ENCODE measurements at places on chromosomes 7 and 10.
A peak's percentile ranks its signal among the peaks of the same experiment; 100 is the strongest.

- DNase-seq: peak; percentile 82
Measured at GRCh38 chr10:30438021-30438850, 4.3 kb downstream of the MAP3K8 start.

GRCh38 chr10:48779546-48780152, 95.0 kb downstream of the WDFY4 start:
- DNase-seq: no peak

DNA sequence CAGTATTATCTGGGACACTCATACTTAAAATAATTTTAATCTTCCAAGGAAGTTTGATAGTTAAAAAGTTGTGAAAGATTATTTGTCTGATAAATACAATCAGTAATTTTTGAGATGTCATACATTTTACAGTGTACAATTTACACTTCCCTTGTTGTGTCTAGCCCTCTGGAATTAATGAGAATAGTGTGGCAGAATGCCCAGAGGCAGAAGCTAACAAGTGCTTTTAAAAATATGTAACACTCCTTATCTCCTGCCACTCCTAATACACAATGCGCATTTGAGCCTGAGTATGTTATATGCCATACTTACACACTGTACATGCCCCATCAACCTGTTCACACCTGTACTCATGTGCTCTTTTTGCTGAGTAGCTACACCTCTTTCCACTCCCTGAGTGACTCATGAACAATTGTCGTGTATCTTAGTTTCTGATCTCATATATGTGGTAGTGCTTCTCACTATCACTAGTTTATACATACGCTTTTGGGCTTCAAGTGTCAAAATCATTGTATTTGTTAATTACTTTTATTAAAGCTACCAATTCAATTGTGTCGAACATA, 106.9 kb upstream of the GNAI1 start:
- no peak for DNase-seq

GRCh38 chr7:132805766-132806165, 229.5 kb upstream of the PLXNA4 start:
- DNase-seq: no peak

GRCh38 chr7:149850716-149851115, 12.5 kb downstream of the ZNF862 start:
- no peak for DNase-seq

DNA sequence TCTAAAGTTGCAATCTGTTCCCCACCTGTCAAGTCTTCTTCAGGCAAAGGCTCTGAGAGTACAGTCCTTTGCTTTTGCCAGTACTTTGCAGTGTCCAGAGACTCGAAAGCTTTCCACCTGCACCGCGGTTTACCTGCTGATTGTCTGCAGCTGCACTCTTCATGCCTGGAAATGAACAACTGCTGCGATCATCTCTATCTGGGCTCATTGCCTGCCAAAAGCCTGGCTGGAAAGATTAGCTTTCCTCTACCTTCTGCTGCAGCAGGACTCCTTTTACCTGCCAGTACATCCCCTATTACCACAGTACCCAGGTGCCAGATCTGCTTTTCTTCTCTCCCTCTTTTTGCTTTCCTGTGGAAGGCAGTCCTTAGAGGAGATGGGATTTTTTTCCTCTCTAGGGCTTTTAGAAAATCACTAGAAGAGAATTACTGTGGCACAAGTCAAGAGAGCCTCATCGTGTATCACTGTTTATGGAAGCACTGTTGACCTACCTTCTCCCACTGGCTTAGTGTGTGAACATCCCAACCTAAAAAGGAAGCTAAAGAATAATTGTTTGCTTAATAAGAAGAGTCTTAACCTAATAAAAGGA, 2.2 kb downstream of the STRIP2 start:
- DNase-seq: no peak

- DNase-seq: peak; percentile 52
Measured at GRCh38 chr10:106534441-106534840, 630.1 kb downstream of the SORCS1 start.

- DNase-seq: no peak
Measured at GRCh38 chr7:80208700-80209099, 74.1 kb downstream of the GNAI1 start.

GRCh38 chr10:6674291-6674690, 94.2 kb upstream of the PRKCQ start:
- peak; percentile 85 for DNase-seq

- DNase-seq: no peak
Measured at GRCh38 chr10:26969145-26969926, 108.6 kb upstream of the ABI1 start.

GRCh38 chr7:40156988-40157387, 22.2 kb downstream of the SUGCT start:
- DNase-seq: no peak

GRCh38 chr7:27183682-27184336, 1.2 kb downstream of the HOXA11 start:
- peak; percentile 74 for DNase-seq
